ENCODE measurements at places on chromosomes 2 and 18.

DNA sequence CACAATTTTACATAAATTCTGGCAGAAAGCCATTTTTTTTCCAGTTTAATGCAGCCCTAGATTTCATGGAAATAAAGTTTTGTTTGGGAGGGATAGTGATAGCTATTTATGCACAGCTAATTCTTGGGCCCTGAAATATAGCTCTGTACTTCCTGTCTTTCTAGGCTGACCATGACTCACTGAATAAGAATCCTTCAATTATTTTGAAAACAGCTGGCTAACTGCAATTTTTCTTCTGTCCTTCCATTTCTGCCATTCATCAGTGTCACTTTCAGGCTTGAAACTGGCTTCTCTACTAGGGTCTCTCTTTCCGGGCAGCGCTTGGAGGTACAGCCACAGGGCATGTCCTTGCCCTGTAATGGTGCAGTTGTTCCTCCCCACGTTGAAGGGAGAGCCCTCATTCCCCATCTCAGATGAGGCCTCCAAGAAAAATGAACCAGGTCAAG lies 97.1 kb upstream of the TMEM178A start:
- H3K4me3 ChIP-seq, result no peak overlapping the region
- H3K27me3 ChIP-seq, result no peaks in the 10 kb centered on the region
- H3K4me1 ChIP-seq, result 0 out of 2 replicates have a peak, but pooled peaks cover 2% of the 10 kb centered on the region
- H3K36me3 ChIP-seq, result no peaks in the 10 kb centered on the region

DNA sequence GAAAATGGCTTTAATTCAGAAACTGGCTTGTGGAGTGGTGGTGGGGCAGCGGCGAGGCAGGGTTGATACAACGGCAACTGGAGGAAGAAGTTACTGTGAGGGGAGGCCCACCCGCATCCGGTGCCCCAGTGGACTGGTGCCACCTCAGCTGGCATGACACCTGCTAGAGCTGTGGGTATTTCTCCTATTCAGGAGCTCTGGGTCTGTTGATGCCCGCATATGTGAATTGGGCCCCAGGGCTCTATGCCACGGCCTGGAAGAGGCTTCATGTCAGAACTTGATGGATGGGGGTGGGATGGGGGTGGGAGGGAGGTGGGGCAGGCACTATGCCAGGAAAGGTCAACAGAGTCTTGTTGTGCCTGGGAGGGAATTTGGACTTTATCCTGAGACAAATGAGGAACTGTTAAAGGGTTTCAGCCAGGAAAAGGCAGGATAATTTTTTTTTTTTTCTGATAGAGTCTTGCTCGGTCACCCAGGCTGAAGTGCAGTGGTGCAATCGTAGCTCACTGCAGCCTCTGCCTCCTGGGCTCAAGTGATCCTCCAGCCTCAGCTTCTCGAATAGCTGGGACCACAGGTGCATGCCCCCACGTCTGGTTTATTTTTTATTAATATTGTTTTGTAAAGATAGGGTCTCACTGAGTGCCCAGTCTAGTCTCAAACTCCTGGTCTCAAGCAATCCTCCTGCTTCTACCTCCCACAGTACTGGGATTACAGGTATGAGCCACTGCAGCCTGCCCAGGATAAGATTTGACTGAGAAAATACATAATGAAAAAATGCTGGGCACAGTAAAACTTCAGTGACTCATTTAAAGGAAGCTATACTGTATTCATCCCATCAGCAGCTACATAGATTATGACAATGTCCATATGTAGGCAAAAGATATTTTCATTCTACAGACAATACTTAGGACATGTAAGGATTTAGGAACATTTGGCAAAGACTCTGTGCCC lies 52.6 kb downstream of the SH2D6 start:
- peaks cover 4% of the 10 kb centered on the region for H3K4me1 ChIP-seq
- H3K27ac ChIP-seq, result no peak overlapping the region
- H3K27me3 ChIP-seq, result no peaks in the 10 kb centered on the region
- no peaks in the 10 kb centered on the region for H3K36me3 ChIP-seq
- no peak overlapping the region for H3K4me3 ChIP-seq

GRCh38 chr18:22847392-22847791 lies 85.7 kb upstream of the RBBP8 start:
- no peak overlapping the region for H3K4me3 ChIP-seq
- H3K36me3 ChIP-seq, result no peaks in the 10 kb centered on the region
- H3K27ac ChIP-seq, result no peak overlapping the region
- no peaks in the 10 kb centered on the region for H3K27me3 ChIP-seq
- H3K4me1 ChIP-seq, result no peaks in the 10 kb centered on the region

DNA sequence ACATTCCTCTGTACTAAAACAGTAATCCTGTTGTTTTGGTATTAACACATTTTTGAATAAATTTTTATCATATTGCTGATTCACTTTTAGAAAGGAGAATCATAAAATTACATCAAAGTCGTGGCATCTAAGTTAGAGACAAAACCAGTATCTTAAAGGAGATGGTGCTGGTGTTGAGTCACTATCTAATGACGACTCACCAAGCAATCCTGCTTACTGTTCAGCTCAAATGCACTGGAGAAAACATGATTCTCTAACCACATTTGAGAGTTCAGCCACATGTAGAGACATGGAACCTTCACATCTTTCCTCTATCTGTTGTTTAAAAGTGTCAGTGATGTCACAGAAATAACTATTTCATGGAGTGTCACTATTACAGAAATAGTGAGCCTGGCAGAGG lies 473.8 kb downstream of the TGIF1 start:
- H3K4me1 ChIP-seq, result no peaks in the 10 kb centered on the region
- no peak overlapping the region for H3K27ac ChIP-seq
- no peaks in the 10 kb centered on the region for H3K27me3 ChIP-seq
- DNase-seq, result no peak
- no peaks in the 10 kb centered on the region for H3K36me3 ChIP-seq
- H3K4me3 ChIP-seq, result no peak overlapping the region
